Stimulated activated CD8-positive, alpha-beta memory T cell treated with anti-CD3 and anti-CD28 coated beads, Interleukin-7, amount 100 ng/mL, for 48 hours (primary cell): ENCODE measurements at places on chromosomes 3 and 15.

- no peak for DNase-seq
These were observed 290.4 kb upstream of the TBL1XR1 start for GRCh38 chr3:177487635-177488186.

- DNase-seq: no peak
These were observed 39.9 kb upstream of the C3orf49 start for GRCh38 chr3:63779227-63779626.

DNA sequence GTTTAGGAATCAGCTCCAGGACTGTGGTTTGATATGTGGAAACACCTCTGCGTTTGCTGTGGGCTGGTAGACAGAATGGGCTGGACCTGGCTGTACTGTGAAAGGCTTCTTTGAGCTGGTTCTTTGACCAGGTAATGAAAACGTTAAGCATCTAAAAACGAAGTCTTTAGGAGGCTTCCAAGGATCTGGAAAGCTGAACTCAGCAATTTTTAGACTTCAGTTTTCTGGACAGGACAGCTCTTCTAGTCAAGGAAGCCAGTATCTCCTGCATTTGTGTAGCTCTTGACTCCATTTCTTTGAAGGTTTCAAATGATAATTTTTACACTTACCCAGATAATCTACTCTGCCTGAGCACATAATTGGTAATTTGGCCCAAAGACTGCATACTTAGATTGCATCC lies 25.5 kb downstream of the MAP2K1 start:
- no peak for DNase-seq

- DNase-seq: no peak
These were observed 130.3 kb downstream of the THSD4 start for GRCh38 chr15:71245588-71245987.

DNA sequence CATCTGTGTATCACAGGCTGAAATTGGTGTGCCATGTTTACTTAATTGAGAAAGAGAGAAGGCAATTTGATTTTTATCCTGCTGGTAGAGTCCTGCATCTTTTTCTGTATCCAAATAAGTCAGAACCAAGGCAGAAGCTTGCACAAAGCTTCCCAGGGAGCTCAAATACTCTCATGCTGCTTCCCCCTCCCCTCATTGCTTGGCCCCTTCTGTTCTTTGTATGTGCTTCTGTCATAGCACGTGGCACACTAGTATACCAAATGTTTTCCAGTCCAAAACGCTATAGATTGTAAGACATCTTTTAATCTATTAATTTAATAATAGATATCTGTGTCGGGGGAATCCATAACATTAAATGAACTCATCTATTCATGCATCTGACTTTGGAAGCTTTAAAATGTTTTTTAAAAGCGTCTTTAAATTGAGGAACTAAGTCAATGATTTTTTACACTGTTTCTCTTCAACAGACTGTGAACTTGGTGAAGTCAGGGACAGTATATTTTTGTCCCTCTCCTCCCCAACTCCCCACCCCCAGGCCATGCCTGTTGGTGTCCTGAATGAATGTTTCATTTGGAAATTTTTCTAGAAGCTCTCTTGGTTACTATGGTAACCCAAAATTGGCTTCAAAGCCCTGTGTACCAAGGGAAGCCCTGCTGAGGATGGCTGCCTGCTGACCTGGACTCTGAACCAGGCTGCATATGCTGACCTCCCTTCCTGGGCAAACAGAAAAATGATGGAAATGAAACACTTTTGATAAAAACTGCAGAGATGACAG lies 26.2 kb upstream of the SLC35G2 start:
- no peak for DNase-seq

GRCh38 chr15:63462088-63462487 lies 42.3 kb upstream of the USP3 start:
- DNase-seq: no peak

DNA sequence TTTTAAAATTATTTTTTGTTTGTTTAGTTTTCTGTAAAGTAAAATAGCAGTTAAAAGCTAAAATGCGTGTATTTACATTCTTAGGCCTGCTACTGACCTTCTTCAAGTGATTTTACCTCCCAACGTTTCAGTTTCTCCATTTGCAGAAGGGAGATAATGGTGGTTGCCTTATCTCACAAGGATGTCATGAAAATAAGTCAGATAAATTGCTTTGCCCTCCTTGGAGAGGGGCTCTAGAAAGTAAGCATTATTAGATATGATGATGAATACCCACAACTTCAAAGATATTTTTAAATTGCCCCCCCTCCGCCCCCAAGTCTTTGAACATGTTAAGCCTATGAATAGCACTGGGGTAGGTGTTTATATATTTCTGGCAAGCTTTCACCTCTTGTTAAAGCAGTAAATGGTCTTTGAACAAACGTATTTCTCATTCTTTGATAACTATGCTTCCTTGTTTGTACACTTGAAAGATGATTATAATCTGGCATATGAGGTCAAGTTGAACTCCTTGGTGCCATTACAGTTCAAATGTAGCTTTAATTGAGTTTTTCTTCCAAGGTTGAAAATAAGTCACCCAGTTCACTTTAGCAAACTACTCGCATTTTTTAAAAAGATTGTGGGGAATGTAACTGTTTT lies 6.4 kb downstream of the TERC start:
- DNase-seq: no peak

DNA sequence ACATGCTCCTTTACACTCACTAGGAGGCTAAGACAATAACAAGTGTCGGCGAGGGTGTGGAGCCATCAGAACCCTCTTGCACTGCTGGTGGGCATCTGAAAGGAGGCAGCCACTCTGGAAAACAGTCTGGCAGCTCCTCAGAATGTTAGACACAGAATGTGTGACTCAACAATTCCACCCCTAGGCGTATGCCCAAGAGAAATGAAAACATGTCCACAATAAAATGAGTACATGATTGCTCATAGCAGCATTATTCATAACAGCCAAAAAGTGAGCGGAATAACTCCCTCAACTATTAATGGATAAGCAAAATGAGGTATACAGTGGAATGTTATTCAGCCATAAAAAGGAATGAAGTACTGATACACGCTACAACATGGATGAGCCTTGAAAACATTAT lies 57.8 kb downstream of the WNT7A start:
- DNase-seq: no peak

DNA sequence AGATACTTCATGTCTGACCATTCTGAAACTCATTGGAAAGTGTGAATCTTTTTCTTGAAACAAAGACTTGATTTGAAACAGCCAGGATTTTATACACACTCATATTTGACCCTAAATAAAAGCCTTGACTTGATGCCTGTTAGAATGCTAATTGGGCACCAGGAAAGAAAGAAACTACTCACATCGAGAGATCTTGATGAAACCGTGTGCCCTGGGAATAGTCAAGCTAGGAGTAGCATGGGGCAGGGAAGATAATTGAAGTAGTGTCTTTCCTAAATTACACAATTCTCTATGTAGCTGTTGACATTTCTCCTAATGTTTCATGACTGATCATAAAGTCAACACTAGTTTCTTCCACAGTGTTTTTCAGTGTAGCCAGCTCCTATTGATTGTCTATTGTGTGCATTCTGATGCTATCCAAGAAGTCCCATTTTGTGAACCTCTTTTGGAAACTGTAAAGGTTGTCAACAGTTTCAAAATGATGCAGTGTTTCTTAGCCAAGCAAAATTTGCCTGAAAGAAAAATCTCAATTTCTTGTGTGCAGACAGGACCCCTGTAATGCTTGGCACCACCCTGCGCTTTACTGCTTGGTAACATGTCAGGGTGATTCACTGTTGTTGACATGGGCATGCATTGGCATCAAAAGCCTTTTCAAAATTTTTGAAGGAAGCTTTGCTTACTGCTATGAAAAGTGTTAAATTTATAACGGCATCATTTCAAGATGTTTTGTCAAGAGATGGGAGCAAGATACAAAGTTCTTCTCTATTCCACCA lies 52.5 kb upstream of the OTOL1 start:
- no peak for DNase-seq

DNA sequence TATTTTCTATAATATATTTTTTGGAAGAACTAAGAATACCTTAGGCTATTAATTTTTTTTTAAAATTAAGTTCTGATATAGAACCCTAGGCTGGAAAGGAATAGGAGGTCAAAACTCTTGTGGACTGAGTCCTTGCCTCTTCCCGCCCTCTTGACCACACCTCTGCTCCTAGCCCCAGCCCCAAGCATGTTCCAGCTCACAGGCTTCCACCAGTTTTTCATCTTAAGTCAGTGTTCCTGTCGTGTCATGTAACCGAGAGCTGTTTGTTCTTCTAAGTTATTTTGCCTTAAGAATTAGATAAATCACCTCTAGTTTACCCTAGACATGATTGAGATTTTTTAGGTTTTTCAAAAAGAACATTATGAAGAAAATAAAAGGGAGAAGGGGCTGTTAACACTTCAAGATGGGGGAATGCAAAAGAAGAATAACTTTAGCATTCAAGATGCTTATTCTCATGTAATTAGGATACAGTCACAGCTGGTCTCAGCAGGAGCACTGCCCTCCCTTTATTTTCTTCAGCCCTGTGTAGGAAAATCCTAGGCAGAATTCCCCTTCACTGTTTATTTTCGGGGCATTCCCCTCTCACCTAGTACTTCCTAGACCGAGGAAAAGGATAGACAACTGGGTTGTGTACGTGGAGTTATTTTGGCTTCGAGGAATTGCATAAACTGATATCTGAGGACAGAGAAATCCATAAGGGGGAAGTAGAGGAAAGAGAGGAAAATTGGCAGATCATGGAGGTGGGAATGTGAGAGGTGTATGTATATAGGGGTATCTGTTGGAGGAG lies 110.2 kb downstream of the CMSS1 start:
- no peak for DNase-seq

DNA sequence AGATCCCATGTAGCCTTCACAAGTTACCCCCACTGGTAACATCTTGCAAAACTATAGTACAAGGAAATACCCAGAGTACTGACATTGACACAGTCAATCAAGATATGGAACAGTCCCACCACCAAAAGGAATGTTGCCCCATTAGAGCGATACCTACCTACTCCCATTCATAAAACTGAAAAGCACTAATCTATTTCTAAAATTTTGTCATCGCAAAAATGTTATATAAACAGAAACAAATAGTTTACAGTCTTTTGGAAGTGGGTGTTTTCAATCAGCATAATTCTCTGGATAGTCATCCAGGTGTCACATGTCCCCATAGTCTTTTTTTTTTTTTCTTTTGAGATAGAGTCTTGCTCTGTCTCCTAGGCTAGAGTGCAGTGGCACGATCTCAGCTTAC lies 156.9 kb upstream of the AGTR1 start:
- DNase-seq: no peak

DNA sequence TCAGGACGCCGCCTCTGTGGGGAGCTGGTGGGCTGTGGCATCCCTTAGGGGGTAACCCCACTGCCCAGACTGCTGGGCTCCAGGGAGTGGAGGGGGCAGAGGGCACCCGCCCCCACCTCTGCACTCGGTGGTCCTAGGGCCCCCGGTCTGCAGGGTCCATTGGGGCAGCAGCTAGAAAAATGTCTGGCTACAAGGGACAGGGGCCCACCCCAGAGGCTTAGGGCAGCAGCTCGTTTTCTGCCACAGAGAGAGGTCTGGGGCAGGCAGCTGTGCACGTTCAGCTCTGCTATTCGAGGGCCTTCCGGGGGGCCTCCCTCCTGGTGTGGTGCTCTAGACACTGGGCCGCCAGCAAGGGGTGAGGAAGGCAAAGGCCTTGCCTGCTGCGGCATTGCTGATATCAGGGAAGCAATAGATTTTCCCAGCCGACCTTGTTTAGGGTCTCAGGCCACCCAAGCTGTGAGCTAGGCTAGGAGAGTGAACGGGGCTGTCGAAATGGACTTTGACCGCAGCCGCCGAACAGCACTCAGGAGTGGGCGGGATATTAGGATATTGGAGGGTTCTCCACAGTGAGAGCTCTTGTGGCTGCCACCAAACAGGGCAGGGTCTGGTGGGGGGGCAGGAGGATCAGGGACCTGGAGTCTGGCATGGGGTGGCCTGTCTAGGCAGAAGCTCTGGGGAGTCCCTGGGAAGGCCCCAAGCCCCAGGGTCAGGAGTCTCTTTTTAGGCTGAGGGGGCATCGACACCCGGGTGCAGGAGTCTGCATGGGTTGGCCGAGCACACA lies 61.4 kb upstream of the KLF13 start:
- DNase-seq: no peak

DNA sequence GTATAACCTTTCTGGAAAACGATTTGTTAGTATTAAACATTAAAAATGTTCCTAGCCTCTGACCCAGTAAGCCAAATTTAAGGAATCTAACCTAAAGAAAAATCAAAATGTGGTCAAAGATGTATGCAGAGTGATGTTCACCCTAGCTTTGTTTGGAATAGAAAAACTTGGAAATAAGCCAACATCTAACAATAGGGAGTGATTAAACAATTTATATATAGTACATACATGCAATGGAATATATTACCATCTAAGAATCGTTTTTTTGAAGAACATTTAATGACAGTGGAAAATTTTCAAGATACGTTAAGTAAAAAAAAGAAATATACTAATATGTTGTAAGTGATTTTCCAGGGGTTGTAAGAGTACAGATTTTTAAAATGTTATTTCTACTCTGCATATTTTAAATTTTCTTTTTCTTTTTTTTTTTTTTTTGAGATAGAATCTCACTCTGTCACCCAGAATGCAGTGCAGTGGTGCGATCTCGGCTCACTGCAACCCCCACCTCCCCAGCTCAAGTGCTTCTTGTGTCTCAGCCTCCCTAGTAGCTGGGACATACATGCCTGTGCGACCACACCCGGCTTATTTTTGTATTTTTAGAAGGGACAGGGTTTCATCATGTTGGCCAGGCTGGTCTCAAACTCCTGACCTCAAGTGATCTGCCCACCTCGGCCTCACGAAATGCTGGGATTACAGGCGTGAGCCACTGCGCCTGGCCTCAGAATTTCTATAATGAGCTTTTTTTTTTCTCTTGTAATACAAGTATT lies 54.9 kb downstream of the ANP32A start:
- DNase-seq: no peak

GRCh38 chr3:171685116-171685895 lies 125.0 kb downstream of the PLD1 start:
- DNase-seq: no peak

DNA sequence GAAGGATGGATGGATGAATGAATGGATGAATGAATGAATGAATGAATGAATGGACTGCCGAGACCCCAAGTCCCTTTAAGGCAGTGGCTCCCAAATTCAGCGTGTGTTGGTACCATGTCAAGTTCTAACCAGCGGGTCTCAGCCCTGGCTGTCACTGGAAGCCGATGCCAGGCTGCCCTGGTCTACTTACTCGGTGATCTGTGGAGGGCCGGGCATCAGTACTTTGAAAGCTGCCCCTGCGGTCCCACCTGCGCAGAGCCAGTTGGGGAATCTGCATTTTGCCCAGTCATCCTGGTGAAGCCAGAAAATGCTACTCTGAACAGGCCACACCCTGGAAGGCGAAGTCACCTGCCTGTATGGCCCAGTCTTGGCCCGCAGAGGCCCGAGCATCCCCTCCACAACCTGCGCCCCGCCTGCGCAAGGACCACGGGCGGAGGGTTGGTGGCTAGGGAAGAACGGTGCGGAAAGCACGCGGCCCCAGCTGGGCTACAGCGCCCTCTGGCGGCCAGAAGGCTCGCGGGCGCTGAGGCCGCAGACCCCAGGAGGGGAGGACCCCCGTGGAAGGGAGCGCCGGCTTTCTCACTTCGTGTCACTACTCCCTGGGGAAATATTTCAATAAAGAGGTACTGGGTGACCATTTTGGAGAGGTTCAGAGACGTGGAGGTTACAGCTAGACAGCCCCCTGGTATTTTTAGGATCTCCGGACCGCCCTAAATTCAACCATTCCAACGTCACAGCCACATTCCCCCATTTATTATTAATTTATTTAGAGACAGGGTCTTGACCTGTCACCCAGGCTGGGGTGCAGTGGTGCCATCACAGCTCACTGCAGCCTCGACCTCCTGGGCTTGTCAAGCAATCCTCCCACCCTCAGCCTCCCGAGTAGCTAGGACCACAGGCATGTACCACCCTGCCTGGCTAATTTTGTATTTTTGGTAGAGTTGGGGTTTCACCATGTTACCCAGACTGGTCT lies 34.9 kb downstream of the PRKCD start:
- DNase-seq: peak; percentile 15
